ENCODE measurements at places on chromosomes 6 and 20.

DNA sequence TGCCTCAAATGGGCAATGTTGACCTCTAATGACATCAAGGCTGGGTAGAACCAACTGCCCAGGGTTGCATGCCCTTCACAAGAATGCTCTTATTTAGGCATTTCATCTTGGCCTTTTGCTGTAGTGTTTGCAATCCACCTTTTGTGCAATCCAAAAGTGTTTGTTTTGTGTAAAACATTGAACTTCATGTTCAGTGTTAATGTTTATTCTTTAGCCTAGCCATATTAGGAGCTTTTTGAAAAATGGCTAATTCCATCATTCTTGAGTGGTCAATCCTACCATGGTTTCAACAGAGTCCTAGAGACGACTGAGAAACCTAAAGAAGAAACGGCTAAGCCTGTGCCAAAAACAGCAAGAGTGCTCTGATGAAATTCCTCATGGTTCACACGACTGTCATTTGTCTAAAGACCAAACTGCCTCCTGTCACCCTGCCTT lies 279.6 kb upstream of the PRDM1 start:
- no peak for DNase-seq

- no peak for DNase-seq
Measured at GRCh38 chr20:14406495-14406894, 69.1 kb upstream of the FLRT3 start.

GRCh38 chr20:48194583-48194982 lies 409.3 kb upstream of the SULF2 start:
- DNase-seq, result no peak

- no peak for DNase-seq
Measured at GRCh38 chr20:11001764-11002540, 328.2 kb upstream of the JAG1 start.

DNA sequence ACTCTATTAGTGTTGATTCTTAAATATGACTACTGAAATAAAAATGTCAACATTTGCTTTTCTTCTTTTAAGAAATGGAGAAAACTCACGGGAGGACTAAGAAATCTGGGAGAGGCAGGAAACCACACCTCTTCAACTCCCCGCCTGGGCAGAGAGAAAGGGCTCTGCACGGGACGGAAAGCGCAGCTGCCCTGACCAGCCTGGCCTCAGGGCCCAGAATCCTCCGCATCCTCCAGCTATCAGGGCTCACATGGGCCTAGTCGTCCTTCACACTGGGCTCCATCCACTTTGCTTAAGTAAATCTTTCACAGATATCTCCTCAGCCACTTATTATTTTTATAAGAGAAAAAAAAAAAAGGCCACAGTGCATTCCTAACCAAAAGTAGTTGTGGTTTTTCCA lies 215.1 kb downstream of the TBXT start:
- no peak for DNase-seq

DNA sequence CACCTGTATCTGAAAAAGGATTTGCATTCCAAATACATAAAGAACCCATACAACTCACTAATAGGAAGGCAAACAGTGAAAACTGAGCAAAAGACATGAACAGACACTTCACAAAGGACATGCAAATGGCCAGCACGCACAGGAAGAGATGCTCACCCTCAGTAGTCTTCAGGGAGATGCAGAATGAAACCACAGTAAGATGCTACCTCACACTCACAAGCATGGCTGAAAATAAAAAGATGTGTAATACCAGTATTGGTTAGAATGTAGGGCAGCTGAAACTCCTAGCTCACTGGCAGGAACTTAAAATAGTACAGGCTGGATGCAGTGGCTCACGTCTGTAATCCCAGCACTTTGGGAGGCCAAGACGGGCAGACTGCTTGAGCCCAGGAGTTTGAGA lies 64.6 kb downstream of the SNX5 start:
- DNase-seq, result no peak

DNA sequence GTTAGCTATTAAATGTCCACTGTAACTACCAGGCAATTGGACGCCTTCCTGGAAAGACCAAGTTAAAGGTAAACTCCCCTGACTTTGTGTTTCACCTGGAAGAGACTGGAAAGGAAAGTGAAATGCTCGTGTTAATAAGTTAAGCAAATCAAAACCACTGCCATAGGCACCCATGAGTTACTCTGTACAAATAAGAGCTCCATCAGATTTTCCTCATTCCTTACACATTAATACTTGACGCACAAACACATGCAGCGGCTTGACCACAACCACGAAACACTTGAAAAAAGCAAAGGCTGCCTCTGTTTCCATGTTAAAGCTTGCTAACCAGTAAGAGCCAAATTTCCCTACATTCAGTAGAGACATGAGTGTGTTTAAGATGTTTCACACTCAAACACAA lies 19.8 kb downstream of the GCM1 start:
- DNase-seq, result no peak

- no peak for DNase-seq
Measured at GRCh38 chr6:3843379-3844096, 5.6 kb upstream of the FAM50B start.

DNA sequence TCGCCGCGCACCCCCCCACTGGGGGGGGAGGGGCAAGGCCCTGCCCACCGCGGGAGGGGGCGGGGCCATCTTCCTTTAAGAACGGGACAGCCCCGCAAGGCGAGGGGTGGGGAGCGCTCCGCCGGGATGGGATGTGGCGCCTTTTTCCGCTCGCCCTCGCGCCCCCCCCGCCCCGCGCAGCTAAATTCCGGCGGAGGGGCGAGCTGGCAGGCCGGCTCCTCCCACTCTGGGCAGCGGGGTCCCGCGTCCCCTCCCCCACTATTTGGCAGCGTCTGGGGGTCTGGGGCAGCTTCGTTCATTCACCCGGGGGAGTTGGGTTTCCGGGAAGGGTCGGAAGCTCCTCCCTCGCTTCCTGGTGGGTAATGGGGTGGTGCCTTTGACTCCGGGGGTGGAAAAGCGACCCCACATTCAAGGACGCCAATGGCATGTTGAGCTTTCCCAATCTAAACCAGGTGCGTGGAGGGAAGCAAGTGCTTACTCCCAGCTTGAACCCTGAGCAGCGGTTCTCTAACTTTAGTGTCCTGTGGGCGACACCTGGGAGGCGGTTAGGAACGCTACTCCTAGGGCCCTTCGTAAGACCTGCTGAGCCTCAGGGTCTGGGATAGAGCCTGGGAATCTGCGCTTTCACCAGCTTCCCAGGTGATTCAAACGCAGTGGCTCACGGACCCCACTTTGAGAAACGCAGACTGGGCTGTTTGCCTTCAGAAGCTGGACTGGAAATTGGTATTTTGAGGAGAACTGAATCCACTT lies 927 bp downstream of the ASXL1 start:
- DNase-seq, result peak; percentile 44

- no peak for DNase-seq
Measured at GRCh38 chr6:16966791-16967469, 134.9 kb upstream of the STMND1 start.

DNA sequence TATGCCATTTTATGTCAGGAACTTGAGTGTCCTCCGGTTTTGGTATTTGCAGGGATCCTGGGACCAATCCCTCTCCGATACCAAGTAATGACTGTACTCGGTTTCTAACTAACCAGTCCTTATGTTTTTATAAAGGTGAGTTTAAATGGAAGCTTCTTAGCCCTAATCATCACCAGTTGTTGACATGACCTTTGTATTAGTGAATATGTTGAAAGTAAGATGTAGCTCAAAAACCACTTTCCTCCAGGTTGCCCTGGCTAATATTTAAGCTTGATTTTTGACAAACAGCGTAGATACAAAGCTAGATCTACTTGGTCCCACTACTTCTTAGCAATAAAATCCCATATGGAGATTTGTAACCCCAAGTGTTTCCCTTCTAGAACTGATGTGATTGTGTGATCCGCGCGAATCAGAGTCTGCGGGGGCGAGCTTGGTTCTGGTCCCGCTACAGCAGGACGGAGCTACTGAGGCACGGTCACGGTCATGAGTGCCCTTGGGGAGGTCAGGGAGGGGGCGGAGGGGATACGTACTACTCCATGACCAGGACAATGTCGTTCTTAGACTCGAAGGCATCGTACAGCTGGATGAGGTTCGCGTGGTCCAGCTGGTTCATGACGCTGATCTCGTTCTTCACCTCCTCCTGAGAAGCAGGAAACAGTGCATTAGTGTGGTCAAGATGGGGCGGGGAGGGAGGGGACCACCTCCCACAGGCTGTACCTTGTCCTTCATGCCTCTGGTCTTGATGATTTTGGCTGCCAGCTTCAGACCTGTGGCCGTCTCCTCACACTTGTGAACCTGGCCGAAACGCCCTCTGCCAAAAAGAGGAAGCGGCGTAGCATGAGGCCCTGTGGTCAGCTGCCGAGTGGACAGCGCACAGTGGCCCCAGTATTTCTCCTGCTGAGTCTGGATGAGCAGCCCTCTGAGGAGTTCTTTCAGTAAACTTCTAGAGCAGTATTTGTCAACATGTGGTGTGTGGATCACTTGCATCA lies 65.7 kb downstream of the MYLK4 start:
- no peak for DNase-seq

- DNase-seq, result no peak
Measured at GRCh38 chr6:21158873-21159272, 434.7 kb upstream of the SOX4 start.

DNA sequence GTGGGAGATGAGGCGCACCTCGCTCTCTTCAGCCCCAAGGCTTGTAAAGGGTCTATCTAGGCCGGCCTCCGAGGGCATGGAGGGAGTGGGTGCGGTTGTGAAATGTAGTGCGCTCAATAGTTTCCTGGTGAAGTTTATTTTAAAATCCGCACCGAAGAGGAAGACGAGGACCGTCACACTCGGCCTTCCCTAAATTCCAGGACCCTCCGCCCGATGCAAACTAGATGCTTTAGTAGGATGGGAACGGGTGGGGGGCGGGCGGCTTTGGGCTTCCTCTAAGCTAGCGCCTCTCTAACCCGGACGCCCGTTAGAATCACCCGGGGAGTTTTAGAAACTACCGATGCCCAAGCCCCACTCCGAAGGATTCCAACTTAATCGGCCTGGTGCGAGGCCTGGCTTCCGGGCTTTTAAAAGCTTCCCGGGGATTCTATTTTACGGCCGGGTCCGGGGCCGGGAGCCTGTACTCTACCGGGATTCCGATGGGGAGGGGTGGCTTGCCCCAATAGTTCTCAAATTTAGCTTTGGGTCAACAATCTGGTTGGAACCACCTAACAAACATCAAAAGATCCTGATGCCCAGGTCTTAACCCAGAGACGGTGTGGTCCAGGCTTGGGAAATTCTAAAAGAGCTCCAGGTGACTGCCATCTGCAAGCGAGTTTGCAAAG lies 548 bp upstream of the BCAS4 start:
- no peak for DNase-seq

DNA sequence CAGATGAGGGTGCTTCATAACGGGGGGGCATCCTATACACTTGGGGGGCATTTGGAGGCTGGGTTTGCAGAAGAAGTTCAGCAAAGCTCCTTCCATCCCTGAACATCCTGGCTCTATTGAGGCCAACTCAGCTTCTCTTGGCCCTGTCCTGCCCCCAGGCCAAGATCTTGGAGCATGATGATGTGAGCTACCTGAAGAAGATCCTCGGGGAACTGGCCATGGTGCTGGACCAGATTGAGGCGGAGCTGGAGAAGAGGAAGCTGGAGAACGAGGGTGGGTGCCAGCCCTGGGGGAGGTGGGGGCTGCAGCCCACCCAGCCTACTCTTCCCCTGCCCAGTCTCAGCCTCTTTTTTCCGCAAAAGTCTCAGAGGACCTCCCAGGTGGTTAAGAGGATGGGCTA lies 17.2 kb downstream of the GDAP1L1 start:
- DNase-seq, result no peak

DNA sequence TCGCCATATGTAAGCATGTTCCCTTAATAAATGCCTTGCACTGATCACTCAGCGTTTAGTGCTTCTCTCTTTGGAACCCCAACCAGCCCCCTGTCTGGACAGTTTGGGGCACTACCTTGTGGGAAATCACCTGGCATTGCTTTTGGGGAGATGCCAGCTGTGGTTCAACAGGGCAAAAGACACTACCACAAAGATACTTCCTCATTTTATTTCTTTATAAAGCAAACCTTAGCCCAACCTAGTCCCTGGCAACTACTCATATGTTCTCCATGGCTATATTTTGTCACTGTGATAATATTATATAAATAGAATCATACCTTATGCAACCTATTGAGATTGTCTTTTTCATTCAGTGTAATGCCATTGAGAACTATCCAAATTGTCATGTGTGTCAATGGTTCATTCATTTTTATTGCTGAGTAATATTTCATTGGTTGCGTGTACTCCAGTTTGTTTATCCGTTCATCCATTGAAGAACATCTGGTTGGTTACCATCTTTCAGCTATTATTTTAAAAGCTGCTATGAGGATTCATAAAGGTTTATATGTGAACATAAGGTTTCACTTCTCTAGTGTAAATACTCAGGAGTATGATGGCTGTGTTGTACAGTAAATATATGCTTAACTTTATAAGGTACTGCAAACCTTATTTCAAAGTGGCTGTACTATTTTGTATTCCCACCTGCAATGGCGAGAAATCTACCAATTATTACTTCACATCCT lies 114.8 kb downstream of the MOXD1 start:
- no peak for DNase-seq

DNA sequence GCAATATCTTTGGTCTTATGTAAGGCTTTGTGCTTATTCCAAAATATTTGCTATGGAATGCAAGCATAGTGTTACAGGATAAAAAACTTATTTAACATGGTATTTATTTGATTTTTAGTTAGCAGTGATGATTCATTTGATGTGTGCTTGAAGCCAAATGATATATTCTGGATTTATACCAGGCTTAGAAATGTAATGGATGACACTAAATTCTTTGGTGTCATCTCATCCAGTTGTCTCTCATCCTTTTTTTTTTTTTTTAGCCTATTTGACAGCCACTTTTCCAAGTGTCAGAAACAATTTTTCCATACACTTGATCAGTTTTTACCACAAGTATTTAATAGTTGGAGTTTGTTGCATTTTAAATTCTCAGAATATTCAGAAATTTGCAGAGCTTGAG lies 515.3 kb downstream of the CDKAL1 start:
- DNase-seq, result no peak

GRCh38 chr20:1909097-1909496 lies 13.9 kb downstream of the SIRPA start:
- DNase-seq, result no peak

DNA sequence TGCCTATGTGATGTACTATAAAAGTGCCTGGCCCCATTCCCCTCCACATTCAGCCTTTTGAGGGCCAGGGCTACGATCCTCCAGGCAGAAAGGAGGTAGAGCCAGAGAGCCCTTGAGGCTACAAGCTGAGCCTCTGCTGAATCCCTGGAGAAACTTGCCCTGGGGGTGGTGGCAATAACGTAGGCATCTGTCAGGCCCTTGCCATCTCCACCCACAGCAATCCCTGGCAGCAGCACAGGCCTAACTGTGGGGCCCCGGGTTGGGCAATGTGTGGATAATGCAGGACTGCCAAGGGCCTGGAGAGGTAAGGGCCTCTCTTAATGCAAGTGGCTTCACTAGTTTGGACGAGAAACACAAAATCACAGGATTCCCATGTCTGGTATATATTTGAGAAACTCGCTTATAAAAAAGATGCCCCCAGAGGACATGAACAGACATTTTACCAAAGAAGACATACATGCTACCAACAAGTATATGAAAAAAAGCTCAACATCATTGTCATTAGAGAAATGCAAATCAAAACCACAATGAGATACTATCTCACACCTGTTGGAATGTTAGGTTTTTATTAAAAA lies 99.0 kb downstream of the QRSL1 start:
- no peak for DNase-seq

Data from activated CD8-positive, alpha-beta memory T cell treated with anti-CD3 and anti-CD28 coated beads for 4 hours (primary cell).